ENCODE measurements at places on chromosomes 5 and 9.

DNA sequence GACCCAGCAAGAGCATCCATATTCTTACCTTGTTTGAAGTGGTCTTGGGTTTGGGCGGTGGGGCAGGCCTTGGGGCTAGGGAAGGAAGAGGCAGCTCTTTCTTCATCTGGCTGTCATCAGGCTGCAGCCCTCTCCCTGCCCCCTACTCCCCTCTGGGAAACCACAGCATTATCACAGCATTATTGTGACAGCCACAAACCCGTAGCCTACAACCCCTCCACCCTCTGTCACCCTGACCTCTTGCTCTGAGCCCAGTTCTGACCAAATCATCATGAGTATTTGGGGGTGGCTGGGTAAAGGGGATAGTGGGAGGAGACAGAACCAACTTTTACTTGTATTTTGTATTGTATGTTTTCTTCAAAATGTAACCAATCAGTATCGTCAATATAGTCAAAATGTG lies 94.3 kb upstream of the ARRDC3 start:
- DNase-seq: no peak

- DNase-seq: no peak
These were observed 68.2 kb downstream of the LRSAM1 start for GRCh38 chr9:127519301-127520166.

DNA sequence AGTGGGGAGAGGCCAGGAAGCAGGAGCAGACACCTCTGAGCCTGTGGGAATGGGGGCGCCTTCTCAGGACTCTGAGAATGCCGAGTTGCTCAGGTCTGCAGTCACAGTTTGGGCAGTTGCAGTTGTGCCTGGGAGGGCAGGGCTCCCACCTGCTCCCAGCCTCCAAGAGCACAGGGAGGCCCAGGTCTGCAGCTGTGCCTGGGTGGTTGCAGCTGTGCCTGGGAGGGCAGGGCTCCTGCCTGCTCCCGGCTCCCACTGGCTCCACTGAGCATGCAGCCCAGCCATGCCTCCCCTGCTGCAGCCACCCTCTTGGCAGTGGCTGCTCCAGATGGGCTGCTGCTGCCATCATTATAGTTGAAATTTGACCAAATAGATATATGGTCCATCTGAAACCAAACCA lies 1062.8 kb upstream of the ACO1 start:
- no peak for DNase-seq

GRCh38 chr5:27474395-27474794 lies 436.0 kb upstream of the CDH9 start:
- no peak for DNase-seq

DNA sequence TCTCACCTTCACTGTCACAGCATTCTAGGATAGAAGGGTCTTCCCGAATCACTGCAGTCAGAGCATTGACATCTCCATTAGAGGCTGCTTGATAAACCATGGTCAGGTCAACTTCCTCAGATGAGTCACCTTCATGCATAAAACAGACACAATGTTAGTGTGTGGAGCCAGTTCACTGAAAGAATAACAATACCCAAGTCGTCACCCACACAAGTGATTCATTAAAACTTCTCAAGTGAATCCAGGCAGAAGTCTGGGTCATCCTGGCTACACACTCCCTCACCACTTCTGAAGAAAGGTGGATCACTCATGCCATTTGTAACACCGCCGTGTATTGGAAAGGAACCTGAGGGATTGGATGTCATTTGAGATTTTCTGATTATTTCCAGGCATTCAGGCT lies 49.6 kb downstream of the ANKRD55 start:
- no peak for DNase-seq

DNA sequence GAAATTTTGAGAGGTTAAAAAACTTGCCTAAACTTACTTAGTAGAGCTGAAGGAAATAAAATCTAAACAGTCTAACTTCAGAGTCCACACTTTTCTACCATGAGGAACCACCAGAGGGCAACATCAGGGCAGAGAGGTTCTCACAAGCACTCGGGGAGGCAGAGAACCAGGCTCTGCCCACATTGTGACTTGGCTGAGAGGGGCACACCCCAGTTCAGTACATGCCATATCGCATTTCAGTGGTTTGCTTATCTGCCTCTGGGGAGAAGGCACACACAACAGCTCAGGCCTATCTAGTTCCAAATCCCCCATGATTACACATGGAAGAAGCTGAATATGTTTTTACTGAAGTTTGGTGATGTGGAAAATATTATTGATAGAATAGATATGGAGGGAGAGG lies 49.2 kb downstream of the EQTN start:
- DNase-seq: peak; percentile 48

DNA sequence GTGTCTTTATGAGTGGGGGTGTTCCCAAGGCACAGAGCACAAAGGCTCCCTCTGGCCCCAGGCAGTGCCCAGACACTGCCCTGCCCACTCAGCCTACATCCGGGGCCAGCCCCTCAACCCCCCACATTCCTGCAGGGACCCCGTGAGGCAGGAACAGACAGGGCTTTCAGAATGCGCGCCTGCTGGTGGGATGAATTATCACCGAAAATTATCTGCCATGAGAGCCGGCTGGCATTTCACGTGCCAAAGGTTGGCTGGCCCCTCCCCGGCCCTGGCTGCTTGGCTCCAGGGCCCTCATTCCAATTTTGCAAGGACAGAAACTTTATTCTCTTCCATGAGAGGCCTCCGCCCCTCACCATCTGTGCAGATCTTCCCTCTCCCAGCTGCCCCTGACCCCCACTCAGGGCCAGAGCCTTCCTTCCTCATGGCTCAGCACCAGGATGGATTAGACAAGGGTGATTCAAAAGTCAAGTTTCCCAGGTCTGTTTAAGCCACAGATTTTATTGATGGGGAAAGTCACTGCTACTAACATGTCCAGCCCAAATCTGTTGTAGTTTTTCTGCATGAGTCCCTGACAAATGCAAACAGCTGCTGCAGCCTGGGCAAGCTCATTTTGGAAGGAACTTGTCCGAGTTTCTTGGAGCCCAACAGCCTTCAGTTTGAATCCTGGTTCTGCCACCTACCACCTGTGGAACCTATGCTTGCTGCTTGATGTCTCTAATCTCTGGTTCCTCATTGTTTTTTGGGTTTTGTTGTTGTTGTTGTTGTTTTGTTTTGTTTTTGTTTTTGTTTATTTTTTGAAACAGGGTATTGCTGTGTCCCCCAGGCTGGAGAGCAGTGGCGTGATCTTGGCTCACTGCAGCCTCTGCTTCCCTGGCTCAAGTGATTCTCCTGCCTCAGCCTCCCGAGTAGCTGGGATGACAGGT lies 32.3 kb upstream of the WDR38 start:
- DNase-seq: peak; percentile 69

- no peak for DNase-seq
These were observed 13.9 kb upstream of the RARS1 start for GRCh38 chr5:168472329-168472728.

DNA sequence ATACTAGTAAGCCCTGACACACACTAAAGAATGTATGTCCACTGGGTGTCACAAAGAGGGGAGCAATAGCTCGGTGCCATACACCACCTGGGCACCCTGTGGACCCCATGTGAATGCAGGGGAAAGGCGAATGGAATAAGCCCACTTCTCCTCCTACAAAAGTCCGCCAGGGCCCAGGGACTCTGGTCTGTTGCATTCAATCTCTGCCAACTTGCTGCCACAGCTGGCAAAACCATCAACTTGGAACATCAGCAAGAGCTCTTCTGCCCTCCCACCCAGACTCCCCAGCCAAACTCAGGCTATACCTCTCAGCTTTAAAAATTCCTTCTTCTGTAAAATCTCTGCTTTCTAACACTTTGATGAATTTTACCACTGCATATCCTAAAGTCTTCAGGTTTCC lies 54.5 kb downstream of the PFDN1 start:
- no peak for DNase-seq

DNA sequence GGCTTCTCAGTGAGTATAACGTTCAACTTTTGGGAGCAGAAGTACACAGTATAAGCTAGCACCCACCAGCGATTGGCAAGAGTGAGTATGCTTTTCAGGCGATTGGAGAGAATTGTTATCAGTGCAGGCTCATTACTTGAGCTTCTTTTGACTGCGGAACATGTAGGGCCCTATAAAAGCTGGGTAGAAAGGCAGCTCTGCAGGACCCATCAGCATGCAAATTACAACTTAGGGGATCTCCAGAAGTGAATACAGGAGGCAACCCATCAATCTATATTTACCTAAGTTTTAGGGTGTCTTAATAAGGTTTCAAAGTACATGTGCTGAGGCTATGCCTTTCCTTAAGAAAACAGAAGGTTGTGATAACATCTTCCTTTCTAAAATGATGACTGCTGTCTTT lies 225.0 kb downstream of the MLLT3 start:
- DNase-seq: no peak

DNA sequence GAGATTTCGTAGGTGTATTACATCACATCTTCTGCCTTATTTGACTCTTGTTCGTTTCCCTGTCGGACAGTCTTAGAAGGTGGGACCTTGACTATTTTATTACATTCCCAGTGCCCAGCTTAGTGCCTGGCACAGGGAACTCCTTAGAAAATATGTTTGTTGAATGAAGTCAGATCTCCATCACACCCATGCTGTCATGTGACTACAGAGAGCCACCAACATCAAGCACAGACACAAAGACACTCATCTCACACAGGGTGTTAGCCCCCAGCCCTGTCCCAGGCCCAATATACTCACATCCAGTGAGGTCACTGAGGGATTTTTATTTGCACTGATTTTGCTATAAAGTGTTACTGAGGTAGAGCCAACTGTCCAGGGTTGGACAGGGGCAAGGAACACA lies 692 bp upstream of the SRA1 start:
- no peak for DNase-seq

DNA sequence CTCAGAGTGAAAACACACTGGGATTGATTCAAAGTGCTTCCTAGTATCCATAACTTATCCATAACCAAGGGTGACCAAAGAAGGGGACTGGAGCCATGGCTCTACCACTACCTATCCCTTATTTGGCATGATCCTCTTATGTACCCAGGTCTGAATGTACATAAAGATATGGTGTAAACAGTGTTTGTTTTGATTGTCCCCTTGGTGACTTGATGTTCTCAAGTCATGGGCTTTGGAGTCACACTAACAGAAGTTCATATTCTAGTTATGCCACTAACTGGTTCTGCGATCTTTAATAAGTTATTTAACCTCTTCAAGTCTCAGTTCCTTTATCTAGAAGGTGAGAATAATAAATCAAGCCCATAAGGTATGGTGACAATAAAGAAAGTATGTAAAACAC lies 283.4 kb upstream of the PTGER4 start:
- DNase-seq: no peak

All from NCI-H82 (cell line).